GM06990 (cell line): ENCODE measurements at places on chromosomes 5 and 9.

DNA sequence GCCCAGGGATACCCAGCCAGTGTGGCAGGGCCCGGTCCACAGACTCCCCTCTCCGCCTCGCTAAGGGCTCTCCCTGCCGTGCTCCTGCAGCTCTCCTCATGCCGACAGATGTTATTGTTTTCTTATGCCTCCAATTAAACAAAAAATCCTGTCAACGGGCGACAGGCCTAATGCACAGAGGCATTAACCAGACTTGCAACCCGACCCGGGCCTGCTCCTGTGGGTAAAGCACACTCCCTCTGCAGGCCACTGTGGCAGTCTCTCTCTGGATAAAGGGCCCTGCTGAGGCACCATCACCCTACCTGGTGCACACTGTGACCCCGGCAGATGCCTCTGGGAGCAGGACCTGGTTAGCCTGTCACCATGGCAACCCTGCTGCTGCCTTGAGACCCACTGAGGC lies 27.5 kb upstream of the HAND1 start:
- DNase-seq, result no peak

- no peak for DNase-seq
Measured at GRCh38 chr5:71475788-71476384, 20.4 kb downstream of the BDP1 start.

GRCh38 chr5:112787261-112787660 lies 49.6 kb downstream of the APC start:
- no peak for DNase-seq

DNA sequence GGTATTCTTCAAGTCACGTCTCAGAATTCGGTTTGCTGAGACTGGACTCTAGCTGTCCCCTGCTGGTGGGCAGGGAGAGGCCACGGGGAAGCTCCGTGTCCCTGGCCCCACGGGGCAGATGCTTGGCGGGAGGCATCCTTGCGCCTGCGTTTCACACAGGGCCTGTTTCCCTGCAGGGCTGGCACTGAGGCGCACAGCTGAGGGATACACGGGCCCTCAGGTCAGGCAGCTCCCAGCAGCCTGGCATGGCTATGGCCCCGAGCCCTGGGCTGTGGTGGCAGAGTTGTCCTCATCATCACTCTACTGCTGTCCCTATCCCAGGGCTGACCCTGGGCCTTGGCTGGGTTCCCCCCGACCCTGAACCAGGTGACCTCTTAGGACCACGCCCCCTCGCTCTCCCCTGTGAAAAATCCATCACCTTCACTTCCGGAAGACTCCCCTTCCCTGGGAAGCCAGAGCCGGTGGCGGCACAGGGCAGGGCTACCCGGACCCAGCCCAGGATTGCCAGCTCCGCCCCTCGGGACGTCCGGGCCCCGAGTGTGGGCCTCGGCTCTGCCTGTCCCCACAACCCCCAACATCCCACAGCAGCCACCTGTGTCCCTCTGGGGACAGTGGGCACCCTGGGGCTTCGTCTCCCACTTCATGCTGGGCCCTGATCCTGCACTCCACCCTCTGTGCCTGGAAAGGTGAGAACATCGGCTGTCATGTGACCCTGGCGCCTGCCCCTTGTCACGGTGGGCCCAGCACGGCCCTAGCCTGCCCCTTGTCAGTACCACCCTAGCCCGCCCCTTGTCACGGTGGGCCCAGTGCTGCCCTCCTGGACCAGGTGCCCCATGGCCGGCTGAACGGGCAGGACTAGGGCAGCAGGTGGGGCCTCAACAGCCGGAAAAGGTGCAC lies 5.0 kb downstream of the DPP7 start:
- DNase-seq, result no peak

- no peak for DNase-seq
Measured at GRCh38 chr9:118003240-118003639, 299.0 kb downstream of the TLR4 start.

- DNase-seq, result no peak
Measured at GRCh38 chr5:168047669-168048111, 243.8 kb upstream of the WWC1 start.

DNA sequence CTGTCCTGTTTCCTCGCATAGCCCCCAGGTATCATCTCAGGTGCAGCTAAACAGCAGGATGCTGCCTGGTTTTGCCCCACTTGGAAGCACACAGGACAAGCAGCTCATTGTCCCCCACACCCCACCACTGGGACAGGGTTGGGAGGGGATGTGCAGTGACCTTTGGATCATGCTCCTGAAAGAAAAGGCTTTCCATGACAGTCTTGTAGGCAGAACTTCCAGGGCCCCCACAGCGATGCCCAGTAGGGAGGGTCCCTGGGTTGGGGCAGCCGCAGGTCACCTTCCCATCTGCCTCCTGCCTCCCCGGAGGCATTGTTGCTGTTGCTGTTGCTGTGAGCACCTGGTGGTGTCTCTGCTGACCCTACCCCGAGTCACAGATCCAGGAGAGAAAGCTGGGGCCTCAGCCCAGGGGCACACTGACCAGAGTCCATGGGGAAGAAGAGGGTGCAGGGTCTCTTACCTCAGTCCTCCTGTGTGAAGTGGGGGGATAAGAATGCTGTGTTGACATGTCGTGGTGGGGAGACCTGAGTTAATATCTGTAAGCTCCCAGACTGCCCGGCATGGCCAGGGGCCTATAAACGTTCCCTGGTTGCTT lies 8.5 kb downstream of the CEP72 start:
- no peak for DNase-seq

DNA sequence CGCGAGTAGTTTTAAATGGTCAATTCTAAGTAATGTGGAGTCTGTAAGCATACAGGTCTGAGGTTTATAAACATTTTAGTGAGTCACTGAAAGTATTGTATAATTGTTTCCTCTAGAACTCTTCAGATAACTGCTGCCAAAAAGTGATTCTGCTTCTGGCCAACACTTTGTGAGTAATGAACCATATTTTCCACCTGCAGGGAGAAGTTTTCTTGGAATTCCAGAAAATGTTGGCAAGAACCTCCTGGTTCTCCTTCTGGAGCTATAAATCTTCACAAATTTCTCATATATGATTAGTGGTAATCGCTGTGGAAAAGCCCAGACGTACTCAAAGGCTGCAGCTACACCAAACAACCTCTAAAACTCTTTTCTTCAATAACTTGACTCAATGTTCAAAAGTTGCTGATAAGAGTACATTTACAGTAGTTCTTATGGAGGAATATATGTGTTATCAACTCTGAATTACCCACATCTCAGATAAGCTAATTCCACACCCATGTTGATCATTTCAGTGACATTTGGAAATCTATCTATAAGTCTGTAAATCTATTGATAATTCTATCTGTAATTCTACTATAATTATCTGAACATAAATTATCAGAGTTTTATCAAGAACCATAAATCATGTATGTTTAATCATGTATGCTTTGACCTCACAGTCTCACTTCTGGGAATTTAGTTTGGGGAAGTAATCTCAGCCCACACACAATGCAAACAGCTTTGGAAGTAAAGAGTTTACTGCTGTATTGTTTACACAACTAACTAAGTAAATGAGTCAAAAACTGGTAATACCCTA lies 74.1 kb downstream of the FNBP1 start:
- DNase-seq, result no peak

DNA sequence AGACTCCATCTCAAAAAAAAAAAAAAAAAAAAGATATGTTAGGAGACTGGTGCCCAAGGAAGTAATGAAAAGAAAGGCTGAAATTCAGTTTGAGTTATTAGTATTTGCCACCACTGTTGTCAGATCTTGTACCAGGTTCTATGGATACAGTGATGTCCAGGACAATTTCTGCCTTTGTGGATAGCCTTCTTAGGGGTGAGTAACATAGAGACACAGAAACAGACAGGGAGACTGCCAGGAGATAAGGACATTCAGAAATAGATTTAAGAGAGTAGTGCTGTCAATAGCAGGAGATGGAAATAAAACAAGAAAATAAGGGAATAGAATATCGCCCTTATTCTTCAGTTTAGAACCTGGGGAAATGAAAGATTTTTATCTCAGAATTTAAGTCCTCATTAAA lies 6.3 kb upstream of the SPINK14 start:
- no peak for DNase-seq

- DNase-seq, result no peak
Measured at GRCh38 chr5:113337515-113338415, 97.0 kb downstream of the TSSK1B start.

GRCh38 chr5:73894860-73895259 lies 268.9 kb downstream of the ARHGEF28 start:
- no peak for DNase-seq

GRCh38 chr5:135287551-135287950 lies 111.5 kb downstream of the MACROH2A1 start:
- no peak for DNase-seq

DNA sequence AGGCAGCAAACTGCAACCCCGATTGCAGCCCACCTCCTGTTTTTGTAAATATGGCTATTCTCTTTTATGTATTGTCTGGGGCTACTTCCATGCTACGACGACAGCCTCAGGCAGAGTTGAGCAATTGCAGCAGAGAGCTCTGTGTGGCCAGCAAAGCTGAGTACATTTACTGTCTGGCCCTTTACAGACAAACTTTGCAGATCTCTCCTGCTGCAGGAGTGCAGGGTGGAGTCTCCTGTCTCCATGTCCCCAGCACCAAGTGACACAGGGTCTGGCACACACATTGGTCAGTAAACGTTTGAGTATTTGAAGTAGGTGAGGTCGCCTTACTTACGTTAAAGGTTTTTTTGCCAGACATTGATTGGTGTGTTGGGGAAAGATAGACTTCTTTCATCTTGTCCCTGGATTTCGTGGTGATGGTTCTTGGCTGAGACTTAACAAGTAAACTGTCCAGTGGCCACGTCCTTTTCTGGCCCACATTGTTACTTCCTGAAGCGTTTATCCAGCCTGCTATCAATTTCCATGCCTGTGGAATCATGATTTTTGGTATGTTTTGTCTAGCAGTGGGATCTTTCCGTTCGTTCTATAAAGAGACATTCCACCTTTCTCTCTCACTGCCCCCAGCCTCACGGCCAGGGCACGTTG lies 27.2 kb downstream of the PRRC2B start:
- no peak for DNase-seq

GRCh38 chr9:38004809-38005560 lies 64.0 kb downstream of the SHB start:
- no peak for DNase-seq

DNA sequence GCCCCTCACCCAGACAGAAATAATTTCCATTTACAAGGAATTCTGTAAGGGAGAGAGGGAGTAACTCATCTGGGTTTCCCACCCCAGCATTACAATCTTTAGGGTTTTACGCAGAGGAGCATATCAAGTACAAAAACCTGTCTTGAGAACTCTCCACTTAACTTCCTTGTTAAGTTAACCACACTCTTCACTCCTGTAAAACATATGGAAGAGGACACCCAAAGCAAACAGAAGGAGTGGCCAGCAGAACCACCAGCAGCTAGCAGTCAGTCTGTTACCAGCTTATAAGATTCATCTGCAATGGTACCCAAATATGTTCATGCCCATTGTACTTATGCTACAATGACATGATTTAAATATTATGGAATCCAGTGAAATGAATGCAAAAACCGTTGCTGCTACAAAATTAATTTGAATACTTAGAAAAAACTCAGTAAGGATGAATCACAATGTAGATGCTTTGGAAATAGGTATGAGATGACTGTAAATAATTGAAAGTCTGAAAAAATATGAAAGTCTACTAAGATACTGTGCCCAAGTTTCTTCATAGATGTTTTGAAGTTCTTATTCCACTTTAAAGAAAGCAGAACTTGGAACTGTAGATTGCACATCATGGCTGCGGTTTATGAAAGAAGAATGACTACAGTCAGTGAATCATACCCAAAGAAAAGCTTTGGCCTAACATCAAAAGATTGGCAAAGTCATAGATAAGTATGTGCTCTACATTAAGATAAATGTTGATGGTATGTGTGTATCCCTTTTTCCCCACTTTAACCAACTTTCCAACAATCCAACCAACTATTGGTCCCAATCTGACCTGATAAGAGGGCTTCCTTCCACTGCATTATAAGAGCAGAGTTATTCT lies 233.6 kb downstream of the ACTL7B start:
- DNase-seq, result no peak

GRCh38 chr5:154806176-154806575 lies 44.2 kb downstream of the FAXDC2 start:
- DNase-seq, result no peak

- DNase-seq, result no peak
Measured at GRCh38 chr5:96455789-96456188, 22.7 kb upstream of the PCSK1 start.

DNA sequence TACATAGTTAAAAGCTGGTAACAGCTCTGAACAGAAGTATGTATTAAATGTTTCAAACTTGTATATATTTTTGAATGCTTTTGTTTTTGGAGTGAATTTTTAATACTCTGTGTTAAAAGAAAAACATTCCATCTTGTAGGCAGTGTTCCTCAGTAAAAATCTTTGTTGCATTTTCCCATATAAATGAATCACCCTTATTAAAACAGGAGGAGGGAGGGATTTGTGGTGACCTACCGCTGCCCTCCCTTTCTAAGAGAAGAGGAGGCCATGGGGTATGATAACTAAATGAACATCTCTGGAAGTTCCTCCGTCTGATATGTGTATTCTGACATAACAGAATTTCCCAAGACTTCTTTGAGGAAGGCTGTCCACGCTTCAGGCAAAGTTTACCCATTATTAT lies 53.4 kb downstream of the INIP start:
- no peak for DNase-seq

DNA sequence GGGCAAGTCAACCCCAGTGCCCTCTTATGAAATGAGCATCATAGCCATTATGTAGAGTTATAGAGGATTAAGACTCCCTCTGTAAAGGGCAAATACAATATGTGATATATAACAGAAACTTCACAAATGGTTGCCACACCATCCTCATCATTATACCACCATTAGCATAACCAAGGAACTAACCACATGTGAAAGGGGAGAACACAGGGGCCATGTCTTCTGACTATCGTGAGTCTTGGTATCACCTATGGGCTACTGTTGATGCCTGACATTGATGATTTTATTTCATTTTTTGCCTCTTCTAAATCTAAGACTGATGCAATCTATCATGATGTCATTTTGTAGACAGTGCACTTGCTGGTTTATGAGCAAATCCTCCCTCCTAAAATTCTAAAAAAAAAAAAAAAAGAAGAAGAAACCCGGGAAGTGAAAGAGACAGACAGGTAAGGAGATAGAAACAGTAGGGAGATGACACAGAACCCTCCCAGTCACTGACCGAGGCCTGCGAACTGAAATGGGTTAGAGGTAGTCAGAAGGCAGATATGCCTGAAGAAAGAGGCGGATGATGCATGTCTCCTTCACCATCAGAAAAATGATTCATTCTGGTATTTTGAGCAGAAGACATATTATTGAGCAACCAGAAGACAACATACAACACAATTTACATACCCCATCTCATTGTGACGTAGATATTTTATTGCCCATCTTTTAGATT lies 266.0 kb downstream of the DMAC1 start:
- DNase-seq, result no peak

DNA sequence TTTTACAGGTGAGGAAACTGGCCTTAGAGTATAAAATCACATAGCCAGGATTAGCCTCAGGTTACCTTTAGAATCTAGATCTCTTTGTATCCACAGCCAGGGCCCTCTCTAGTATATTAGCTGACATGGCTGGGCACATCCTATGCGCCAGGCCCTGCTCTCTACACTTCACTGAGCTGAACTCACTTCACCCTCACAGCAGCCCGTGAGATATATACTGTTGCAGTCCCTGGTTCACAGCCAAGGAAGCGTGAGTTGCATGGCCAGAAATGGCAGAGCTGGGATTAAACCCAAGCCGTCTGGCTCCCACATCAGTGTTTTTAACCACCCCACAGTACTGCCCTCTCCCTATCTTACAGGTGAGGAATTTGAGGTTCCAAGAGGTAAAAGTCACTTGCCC lies 58.4 kb downstream of the DAB2IP start:
- no peak for DNase-seq
